PC-3 (cell line): ENCODE measurements at places on chromosomes 2 and 18.

- no peaks in the 10 kb centered on the region for H3K36me3 ChIP-seq
- peak; percentile 25 for DNase-seq
- no peak overlapping the region for H3K4me3 ChIP-seq
- H3K4me1 ChIP-seq = peaks cover 16% of the 10 kb centered on the region
- peak overlapping the region; percentile 76 for H3K27ac ChIP-seq
Observed at GRCh38 chr2:98559581-98559980, 48.7 kb downstream of the COA5 start.

- H3K27ac ChIP-seq = no peak overlapping the region
- H3K4me1 ChIP-seq = no peaks in the 10 kb centered on the region
- no peak overlapping the region for H3K4me3 ChIP-seq
- no peak for DNase-seq
Observed at GRCh38 chr2:193566886-193567285, 1372.2 kb upstream of the TMEFF2 start.

- peaks cover 59% of the 10 kb centered on the region for H3K4me1 ChIP-seq
- H3K4me3 ChIP-seq = peak overlapping the region; percentile 36; the same call in 1 of the 2 replicates
- no peaks in the 10 kb centered on the region for H3K36me3 ChIP-seq
- peak; percentile 94 for DNase-seq
Observed at GRCh38 chr2:180523621-180524340, 456.6 kb upstream of the UBE2E3 start.

GRCh38 chr2:44480068-44480467 lies 118.3 kb downstream of the CAMKMT start:
- no peaks in the 10 kb centered on the region for H3K27me3 ChIP-seq
- H3K36me3 ChIP-seq = peaks cover 3% of the 10 kb centered on the region; the same call in 1 of the 2 replicates
- no peak for DNase-seq
- no peaks in the 10 kb centered on the region for H3K4me1 ChIP-seq
- no peak overlapping the region for H3K27ac ChIP-seq

- no peaks in the 10 kb centered on the region for H3K27me3 ChIP-seq
- H3K4me3 ChIP-seq = no peak overlapping the region
- H3K4me1 ChIP-seq = peaks cover 16% of the 10 kb centered on the region
- H3K27ac ChIP-seq = peak overlapping the region; percentile 90
Observed at GRCh38 chr2:33354981-33355380, 121.5 kb upstream of the RASGRP3 start.

DNA sequence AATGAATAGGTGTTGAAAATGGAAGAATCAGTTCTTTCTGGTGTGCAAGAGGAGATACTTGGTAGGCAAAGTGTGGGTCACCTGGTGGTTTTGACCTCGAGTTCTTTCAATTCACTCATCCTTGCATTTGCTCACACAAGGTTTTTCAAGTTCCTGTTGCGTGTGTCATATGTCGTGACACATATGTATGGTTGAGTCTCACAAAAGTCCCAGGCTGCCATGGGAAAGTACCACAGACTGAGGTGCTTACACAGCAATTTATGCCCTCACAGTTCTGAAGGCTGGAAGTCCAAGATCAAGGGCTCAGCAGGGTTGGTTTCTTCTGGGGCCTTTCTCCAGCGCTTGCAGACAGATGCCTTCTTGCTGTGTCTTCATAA lies 64.4 kb downstream of the NCK2 start:
- H3K27me3 ChIP-seq = no peaks in the 10 kb centered on the region
- H3K27ac ChIP-seq = no peak overlapping the region
- no peaks in the 10 kb centered on the region for H3K4me1 ChIP-seq

GRCh38 chr18:28691496-28691840 lies 514.5 kb upstream of the CDH2 start:
- no peaks in the 10 kb centered on the region for H3K27me3 ChIP-seq
- H3K27ac ChIP-seq = peak overlapping the region; percentile 43
- no peaks in the 10 kb centered on the region for H3K36me3 ChIP-seq
- DNase-seq = peak; percentile 78
- no peak overlapping the region for H3K4me3 ChIP-seq

DNA sequence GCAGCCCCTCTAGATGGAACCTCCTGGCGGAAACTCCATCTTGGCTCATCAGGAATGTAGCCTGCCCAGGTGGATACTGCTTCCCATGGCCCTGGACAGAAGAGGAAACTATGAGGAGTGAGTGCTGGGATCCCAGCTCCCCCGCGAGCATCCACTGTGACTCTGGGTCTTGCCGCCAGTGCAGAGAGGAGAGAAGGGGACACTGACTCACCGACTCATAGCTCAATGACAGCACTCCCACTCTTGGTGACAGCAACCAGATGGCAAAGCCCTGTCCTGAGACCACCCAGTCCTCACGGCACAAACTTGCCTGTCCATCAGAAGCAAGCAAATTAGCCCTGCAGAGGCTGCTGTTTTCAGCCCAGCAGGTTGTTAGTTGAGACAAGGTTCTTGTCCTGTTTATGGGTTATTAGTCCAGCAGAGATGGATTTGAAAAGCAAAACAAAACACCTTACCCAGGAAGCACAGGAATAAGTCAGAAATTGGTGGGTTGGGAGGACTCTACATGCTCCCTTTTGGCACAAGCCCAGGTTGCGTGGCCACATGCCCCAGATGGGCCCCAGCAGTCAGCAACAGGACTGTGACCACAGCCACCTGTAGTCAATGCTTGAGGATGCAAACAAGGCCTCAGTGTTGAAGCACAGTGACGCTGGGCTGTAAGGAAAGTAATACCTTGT lies 111.5 kb upstream of the GLI2 start:
- H3K4me3 ChIP-seq = no peak overlapping the region
- DNase-seq = no peak
- no peaks in the 10 kb centered on the region for H3K27me3 ChIP-seq
- peaks cover 22% of the 10 kb centered on the region for H3K4me1 ChIP-seq
- H3K36me3 ChIP-seq = no peaks in the 10 kb centered on the region

GRCh38 chr18:31783059-31783458 lies 22.4 kb upstream of the SLC25A52 start:
- DNase-seq = no peak
- H3K36me3 ChIP-seq = no peaks in the 10 kb centered on the region
- H3K27ac ChIP-seq = no peak overlapping the region
- no peaks in the 10 kb centered on the region for H3K4me1 ChIP-seq

GRCh38 chr2:127637236-127637630 lies 8.7 kb upstream of the GPR17 start:
- no peak overlapping the region for H3K4me3 ChIP-seq
- H3K36me3 ChIP-seq = no peaks in the 10 kb centered on the region; the same call in 1 of the 2 replicates
- H3K4me1 ChIP-seq = peaks cover 26% of the 10 kb centered on the region
- peak overlapping the region; percentile 99 for H3K27ac ChIP-seq
- no peaks in the 10 kb centered on the region for H3K27me3 ChIP-seq

DNA sequence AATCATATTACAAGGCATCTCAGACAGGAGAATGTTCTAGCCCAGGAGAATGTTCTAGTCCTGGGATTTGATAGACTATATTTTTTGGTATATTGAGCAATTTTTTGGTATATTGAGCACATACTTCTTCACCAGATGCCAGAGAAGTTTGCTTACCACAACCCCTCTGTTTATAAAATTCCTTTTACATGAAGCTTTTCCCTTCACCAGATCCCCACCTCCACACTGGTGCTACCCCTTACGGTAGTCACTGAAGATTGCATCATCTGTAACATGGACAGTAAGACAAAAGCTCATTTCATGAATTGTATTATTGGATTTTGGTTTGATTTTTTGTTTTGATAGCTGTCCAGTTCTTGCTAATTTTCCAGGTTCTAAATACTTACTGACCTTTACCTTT lies 7.2 kb upstream of the HNMT start:
- H3K4me1 ChIP-seq = 0 out of 2 replicates have a peak, but pooled peaks cover 4% of the 10 kb centered on the region
- no peak overlapping the region for H3K27ac ChIP-seq
- no peak for DNase-seq
- no peak overlapping the region for H3K4me3 ChIP-seq

- no peak for DNase-seq
- H3K27ac ChIP-seq = no peak overlapping the region
- H3K27me3 ChIP-seq = no peaks in the 10 kb centered on the region; the same call in 1 of the 2 replicates
Observed at GRCh38 chr2:162915858-162916257, 77.3 kb upstream of the KCNH7 start.

DNA sequence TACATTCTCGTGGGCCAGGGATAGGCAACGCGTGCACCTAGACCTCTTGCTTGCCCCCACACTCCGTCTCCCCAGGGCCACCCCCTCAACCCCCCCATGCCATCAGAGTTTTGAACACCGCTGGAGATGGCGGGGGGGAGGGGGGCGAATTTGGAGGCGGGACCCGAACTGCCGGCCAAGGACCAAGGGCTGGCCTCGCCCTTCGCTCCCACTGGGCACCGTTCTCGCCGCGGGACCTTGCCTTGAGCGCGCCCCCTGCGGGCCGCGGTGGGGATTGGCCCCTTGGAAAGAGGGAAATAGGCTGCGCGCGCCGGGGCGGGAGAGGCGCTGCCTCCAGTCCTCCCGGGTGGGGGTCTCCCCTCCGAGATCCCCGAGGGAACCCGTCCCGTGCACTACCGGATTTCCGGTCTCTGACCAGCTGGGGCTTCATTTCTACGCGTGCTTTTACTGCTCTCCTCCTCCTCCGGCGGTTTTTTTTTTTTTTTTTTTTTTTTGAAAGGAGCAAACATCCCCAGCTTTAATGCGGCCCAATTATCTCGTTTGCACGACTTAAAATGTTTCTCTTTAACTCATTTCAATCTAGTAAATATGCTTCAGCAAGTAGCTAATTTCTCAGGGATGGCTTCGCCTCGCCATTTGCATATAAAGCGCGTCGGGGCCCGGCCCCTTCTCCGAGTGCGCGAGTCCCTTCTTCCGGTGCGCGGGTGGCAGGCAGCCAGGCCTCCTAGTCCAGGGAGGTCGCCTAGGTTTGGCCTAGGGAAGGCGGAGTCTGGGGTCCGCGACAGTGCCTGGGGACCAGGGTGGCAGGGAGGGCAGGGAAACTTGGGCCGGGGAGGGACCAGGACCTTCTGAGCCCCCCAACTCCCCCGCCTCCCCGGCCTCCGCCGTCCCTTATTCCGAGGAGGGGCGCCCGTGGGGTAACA lies 10.0 kb upstream of the GBX2 start:
- peak overlapping the region; percentile 80 for H3K4me3 ChIP-seq
- DNase-seq = peak; percentile 80
- H3K27ac ChIP-seq = peak overlapping the region; percentile 15
- H3K27me3 ChIP-seq = no peaks in the 10 kb centered on the region

- no peak overlapping the region for H3K4me3 ChIP-seq
- no peak overlapping the region for H3K27ac ChIP-seq
- H3K36me3 ChIP-seq = no peaks in the 10 kb centered on the region
- no peaks in the 10 kb centered on the region for H3K4me1 ChIP-seq
- H3K27me3 ChIP-seq = no peaks in the 10 kb centered on the region
- DNase-seq = no peak
Observed at GRCh38 chr2:79906139-79906890, 393.5 kb downstream of the CTNNA2 start.

GRCh38 chr2:49241501-49241900 lies 87.2 kb upstream of the FSHR start:
- no peaks in the 10 kb centered on the region for H3K4me1 ChIP-seq
- no peak overlapping the region for H3K27ac ChIP-seq
- H3K4me3 ChIP-seq = no peak overlapping the region
- DNase-seq = no peak
- H3K36me3 ChIP-seq = no peaks in the 10 kb centered on the region
- H3K27me3 ChIP-seq = no peaks in the 10 kb centered on the region
